GM04503 (cell line): ENCODE measurements at places on chromosomes 7 and 10.

DNA sequence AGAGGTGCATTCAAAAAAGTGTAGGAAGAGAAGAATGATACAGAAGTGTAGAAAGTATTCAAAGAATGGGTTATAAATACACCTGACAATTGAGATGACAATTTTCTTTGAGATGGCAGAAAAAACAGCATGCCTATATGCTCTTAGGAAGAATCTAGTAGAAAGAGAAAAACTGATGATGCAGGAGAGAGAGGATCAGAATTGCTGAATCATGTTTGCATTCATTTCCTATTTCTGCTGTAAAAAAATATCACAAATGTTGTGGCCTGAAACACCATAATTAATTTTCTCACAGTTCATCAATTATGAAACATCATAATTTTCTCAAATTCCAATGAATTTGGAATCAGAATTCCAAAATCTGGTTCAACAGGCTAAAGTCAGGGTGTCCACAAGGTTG is 9.8 kb upstream of the AKR1C1 start:
- no peak for DNase-seq

DNA sequence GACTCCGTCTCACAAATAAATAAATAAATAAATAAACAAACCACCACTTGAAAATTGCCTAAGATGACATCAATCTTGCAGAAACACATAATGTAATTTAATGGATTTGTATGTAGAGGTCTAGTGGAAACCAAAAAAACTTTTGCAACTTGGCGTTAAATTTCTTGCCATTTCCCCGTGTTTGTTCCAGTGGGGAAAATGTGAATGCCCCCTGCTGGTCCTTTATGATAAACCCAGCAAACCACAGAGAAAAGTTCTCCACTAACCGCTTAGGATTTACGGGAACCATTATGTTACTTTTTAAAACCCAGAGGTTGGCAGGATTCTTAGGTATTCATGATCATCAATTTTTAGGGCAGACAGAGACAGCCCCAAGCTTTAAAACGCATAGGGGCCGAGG is 32.5 kb downstream of the LAMB4 start:
- DNase-seq: no peak

DNA sequence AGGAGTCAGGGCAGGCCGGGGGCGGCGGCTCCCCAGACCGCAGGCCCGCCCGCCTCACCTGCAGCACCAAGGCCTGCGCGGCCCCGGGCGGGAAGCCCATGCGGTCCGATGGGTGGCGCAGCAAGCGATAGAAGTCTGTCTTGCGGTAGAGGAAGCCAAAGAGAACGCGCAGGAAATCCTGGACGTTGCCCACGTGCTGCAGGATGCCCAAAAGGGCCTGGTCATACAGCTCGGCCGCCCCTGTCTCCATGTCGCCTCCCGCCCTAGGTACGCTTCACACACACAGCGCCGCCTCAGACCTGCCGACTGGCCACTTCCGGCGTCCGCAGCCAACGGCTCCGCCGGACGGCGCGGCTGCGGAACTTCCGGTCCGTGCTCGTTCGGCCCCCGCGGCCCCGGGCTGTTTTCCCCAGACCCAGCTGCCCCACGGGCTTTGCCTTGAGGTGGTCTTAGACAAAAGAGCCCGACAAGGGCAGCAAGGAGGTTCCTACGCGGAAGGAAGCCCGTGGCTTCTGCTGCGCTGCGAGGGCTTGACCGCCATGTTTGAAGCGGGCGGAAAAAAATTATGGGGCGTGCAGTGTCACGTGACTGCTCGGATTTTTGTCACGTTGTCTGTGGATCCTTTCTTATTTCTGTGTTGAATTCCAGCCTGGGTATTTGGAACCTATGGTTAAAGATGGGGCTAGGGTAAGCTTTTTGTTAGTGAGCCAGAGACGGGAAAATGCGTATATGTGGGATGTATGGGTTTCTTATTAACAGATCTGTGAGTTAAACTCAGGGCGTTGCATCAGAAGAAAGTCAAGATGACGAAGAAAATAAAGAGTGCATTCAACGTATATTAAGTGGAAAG is at the start of gene NUDCD3:
Gene NUDCD3, minus strand, starts transcription at position 308 of the 850 bp plus-strand sequence. Its CDS starts 58 bp downstream, at position 250.
- no peak for DNase-seq

DNA sequence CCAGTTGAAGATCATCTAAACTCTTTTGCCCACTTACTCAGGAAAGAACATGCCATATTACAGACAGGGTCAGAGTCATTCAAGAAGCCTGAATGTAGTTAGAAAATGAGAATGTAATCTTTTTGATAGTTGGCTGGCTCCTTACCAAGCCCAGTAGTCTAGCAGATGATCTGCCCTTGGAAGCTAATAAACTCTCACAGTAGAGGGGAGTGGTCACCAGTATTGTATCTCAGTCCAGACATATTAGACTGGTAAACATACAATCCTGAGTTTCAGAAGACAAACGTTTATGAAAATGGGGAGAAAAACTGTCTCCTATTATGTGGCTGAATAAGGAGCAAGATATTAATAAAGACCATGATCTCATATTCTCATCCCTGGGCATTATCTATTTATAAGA is 65.3 kb downstream of the SEPTIN7 start:
- no peak for DNase-seq

DNA sequence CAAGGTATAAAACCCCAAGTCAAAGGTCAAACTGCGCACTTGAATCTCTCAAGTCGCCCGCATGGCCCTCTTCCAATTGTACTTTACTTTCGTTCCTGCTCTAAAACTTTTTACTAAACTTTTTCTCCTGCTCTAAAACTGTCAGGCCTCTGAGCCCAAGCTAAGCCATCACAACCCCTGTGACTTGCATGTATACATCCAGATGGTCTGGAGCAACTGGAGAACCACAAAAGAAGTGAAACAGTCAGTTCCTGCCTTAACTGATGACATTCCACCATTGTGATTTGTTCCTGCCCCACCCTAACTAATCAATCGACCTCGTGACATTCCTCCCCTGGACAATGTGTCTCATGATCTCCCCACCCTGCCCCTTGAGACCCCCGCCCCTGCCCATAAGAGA is 35.6 kb upstream of the PIK3CG start:
- DNase-seq: no peak

DNA sequence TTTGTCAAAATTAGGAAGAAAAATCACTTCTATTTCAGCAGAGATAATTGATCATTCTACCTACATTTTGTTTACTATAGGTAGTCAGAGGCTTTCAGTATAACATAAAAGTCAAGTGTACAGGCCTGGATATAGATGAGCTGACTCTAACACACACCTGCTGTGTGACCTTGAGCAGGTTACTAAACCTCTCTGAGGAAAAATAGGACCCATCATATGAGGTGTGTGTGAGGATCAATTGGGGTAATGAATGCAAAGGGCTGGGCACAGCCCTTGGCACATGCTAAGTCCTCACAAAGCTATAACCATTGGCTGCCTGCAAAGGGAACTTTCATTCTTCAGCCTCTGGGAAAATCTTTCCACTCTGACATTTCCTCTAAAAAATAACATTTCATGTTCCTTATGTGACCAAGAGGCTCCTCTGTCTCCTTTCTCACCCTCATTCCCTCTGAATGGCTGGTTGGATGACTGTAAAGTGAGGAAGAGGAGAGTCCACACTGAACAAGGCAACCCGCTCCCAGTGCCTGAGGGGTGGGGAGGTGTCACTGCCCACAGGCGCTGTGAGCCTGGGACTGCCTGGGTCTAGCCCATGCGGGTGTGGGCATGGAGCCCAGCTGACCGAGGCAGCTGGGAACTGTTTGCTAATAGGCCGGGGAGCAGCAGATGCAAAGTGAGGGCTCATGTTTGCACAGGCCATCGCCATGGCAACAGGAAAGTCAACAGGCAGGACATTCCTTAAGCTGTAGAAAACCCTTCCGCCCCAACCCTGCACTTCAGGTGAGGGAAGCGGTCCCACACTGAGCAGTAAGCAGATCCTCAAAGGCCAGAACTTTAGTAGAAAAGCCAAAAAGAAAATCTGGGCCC is 36.8 kb downstream of the MYOF start:
- DNase-seq: peak; percentile 96
